Inflammatory macrophage (primary cell): ENCODE measurements at places on chromosomes 1 and 21.
A peak's percentile ranks its signal among the peaks of the same experiment; 100 is the strongest.

GRCh38 chr1:53392460-53392859 lies 64.6 kb upstream of the LRP8 start:
- DNase-seq = no peak

GRCh38 chr1:154931940-154932487 lies 4.5 kb downstream of the PMVK start:
- DNase-seq = no peak

- peak; percentile 68 for DNase-seq
Measured at GRCh38 chr1:41496080-41497055, 11.9 kb upstream of the EDN2 start.

GRCh38 chr1:7785108-7785507 lies 1.0 kb downstream of the PER3 start:
- DNase-seq = no peak

GRCh38 chr1:66231217-66231616 lies 302.7 kb upstream of the SGIP1 start:
- no peak for DNase-seq

DNA sequence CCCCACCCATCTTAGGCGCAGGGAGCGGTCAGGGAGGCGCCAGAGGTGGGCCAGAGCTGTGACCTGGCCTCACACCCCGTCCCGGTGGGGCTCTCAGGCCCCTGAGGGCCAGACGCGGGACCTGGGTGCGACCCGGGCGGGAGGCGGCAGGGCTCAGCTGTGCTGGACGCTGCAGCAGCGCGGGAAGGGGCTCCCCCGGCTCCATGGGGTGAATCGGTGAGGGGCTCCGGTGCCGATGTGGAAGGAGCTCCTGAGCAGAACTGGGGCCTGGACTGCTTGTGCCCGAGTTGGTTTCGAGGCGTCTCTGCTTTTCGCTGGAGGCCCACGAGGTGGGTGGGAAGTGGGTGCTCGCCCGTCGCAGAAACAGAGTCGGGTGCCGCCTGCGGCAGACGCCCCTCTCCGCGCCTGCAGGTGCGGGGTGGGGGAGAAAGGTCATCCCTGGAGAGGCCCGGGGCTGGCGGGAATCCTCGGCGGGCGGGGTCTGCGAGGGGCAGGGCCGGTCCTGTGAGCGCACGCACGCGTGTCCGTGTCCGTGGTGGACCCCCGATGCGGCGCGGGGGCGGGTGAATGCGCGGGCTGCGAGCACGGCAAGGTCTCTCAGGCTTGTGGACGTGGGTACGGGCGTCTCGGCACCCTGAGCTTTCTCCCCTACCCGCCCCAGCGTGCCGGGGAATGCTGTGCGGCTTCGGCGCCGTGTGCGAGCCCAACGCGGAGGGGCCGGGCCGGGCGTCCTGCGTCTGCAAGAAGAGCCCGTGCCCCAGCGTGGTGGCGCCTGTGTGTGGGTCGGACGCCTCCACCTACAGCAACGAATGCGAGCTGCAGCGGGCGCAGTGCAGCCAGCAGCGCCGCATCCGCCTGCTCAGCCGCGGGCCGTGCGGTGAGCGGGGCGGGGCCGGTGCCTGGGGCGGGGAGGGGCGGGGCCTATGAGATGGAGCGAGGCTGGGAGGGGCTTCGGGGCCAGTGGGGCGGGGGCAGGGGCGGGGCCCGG lies 20.4 kb downstream of the AGRN start:
- DNase-seq = peak; percentile 45
